ENCODE measurements at places on chromosomes 5 and 9.

DNA sequence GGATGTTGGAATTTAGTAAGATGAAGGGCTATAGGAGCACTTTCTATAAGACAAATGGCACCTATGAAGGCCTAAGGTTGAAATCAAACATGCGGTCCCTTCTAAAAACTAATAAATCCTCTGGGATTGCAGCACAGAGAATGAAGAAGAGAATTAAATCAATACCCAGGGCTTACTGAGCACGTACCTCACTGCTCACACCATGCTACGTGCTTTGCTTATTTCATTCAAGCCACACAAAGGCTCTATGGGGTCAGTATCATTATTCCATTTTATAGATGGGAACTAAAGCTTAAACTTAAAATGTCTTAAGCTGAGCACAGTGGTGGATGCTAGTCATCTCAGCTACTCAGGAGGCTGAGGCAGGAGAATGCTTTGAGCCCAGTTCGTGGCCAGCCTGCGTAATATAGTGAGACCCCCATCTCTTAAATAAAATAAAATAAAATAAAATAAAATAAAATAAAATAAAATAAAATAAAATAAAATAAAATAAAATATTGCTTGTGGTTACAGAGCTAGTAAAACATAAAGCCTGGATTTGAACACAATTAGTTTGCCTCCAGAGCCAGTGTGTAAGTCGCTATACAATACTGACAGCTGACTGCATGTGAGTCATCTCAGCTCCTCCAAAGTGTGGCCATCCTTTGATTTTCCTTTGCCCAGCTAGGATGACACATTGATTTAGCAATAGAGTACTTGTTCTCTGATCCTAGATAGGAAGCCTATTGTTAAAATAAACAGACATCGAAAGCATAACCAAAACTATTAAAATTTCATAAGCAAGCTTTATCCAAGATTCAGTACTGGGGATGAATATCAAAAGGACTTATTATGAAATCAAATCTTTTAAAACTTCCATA is 20.9 kb upstream of the DPYSL3 start:
- DNase-seq: no peak

DNA sequence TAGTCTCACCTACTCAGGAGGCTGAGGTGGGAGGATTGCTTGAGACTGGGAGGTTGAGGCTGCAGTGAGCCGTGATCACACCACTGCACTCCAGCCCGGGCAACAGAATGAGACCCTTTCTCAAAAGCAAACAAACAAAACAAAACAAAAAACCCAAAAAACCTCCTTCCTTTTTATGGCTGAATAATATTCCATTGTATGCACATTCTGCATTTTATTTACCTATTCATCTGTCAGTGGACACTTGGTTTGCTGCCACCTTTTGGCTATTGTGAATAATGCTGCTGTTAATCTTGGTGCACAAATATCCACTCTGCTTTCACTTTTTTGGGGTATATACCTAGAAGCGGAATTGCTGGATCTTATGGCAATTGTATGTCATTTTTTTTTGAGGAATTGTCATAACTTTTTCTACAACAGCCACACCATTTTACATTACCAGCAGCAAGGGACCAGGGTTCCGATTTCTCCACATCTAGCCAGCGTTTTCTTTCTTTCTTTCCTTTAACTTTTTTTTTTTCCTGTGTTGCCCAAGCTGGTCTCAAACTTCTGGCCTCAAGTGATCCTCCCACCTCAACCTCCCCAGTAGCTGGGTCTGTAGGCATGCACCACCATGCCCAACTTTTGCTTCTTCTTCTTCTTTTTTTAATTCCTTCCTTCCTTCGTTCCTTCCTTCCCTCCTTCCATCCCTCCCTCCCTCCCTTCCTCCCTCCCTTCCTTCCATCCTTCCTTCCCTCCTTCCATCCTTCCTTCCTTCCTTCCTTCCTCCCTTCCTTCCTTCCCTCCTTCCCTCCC is 30.6 kb downstream of the NKX2-5 start:
- no peak for DNase-seq

DNA sequence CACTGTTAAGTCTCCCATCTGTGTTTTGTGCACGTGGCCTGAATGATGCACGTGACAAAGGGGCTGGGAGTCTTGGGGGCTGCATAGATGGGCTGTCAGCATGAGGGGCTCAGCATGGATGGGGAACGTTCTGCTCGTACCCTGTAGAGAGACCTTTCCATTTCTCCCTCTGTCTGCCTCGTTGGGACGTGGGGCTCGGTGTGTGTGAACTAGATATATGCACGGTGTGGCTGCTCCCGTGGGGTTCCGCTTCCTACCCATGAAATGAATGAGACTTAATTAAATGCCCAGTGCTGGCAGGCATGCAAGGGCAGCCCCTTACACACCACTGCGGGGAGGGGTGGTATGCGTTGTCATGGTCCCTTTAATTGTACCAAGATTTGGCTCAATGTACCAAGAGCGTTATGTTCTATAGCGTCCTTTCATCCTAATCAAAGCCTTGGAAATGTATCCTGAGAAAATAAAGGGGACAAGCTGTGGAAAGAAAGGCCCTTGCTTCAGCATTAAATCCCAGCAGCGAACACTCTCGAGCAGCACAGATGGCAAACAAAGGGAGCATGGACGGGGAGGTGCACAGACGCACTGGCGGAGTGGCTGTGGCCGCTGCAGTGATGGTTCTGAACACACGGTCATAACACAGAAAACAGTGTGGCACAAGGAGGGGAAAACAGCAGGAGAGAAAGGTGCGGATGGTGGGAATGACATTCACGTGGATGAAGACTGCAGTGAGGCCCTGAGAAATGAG is 66.8 kb downstream of the RASGEF1C start:
- DNase-seq: no peak

DNA sequence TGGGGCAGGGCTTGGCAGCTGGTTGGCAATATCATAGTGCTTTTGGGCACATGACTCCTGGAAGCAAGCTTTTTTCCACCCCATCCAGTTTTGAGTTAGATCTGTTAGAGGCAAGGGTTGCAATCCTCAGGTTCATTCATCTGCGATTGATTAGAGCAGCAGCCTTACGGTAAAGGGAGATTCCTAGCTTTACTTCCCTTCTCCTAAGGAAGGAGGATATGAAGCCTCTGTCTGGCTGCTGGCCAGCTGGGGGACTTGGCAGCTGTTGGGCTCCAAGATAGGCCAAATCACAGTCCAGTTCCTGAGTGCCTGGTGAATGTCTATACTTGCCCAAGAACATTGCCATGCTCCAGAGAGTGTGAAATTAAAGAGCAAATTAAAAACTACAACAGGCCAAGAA is 113.4 kb upstream of the CCNH start:
- no peak for DNase-seq

DNA sequence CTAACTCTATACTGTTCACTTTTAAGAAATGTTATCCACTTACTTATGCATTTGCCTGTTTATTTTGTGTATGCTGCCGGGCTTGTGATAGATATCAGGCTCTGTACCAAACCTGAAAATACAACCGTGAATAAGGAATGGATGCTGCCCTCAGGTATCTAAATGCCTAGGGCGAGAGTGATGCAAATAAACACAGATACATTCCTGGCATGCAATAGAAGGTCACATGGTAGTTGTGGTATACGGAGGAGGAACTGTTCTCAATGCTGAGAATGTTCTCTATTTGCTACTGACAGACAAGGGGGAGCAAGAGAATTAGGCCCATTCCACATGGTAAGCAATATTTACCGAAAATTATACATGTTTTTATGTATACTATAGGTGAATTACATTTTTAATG is 227.8 kb downstream of the ICE1 start:
- DNase-seq: no peak

- DNase-seq: no peak
Measured at GRCh38 chr9:88370346-88370745, 17.9 kb upstream of the SPIN1 start.

- DNase-seq: no peak
Measured at GRCh38 chr5:109452661-109453060, 42.9 kb upstream of the PJA2 start.

DNA sequence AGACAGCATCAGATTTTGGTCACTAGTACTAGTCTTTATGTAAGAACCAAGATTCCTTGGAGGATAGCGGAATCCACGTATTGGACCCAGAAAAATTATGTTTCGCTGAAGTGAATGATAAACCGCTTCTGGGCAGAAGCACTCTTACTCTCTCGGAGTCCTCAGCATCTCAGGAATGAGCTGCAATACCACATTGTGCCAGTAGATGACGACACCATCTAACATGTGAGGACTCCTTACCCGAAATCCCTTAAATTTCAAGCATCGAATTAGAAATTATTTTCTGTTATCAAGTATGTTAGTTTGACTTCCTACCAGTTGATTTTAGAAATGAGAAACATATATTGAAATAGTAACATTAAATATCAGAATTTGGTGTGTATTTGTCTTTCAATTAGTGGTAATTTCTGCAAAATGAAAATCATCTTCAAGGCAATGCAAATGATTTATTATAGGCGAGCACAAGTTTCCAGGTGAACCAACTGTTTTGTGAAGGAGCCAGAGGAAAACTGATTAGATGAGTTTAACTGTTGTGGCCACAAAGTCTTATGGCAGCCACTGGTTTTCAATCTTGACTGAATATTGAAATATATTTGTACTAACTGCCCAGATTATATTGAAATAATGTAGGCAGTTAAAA is 66.0 kb upstream of the CAMK4 start:
- peak; percentile 79 for DNase-seq

DNA sequence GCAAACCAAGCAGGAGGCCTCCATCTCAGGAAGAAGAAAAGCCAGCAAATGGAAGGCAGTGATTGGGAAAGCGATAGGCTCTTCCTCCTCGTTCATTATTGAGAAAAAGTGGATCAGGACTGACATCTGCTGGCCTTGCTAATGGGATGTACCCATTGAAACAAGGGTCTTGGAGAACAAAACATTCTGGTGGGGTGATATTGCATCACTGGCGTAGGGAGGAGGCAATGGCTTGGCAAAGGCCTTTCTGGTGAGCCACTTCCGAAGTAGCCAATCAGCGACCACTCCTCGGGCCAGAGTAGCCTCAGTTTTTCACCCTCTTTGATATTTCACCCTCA is 86.7 kb upstream of the NFIB start:
- peak; percentile 10 for DNase-seq

DNA sequence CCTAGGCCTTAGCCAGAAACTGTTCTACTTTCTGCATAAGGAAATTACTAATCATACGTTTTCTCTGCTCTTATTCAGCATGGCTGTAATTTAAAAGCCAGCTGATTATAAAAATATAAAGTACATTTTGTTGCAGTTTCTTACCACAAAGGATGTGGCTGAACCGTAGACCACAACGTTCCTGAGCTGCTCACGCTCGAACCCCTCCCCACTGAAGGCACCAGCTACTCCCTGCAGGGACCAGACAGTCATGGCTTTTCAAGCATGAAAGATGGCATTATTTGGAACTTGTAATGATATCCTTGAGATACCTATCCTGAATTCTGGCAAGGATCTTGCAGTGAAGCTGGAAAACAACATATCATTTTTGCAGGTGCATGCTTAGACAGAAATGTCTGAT is 91.8 kb upstream of the DMRT1 start:
- DNase-seq: no peak

DNA sequence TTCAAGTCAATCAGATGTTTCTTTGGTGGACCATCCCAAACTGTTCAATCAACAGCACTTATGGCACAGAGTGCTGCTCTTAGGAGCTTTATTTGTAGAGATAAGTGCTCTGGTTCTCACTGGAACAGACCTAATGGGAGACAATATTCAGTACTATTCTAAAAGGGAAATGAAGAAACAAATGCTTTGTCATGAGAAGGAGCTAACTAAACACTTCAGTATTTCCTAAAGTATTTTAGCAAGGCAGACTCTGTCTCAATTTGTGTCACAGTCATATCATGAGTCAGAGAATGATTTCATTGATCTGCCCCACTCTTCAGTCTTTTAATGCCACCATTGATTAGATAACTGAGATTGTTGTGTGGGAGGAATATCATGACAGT is 175.3 kb downstream of the SLF1 start:
- DNase-seq: no peak

GRCh38 chr5:75242067-75242466 is 5.4 kb upstream of the ANKRD31 start:
- no peak for DNase-seq

GRCh38 chr9:114166103-114166470 is 10.8 kb downstream of the COL27A1 start:
- no peak for DNase-seq

- no peak for DNase-seq
Measured at GRCh38 chr9:122807271-122807900, 7.5 kb downstream of the OR1K1 start.

GRCh38 chr5:173243831-173244305 is 8.9 kb upstream of the NKX2-5 start:
- no peak for DNase-seq

DNA sequence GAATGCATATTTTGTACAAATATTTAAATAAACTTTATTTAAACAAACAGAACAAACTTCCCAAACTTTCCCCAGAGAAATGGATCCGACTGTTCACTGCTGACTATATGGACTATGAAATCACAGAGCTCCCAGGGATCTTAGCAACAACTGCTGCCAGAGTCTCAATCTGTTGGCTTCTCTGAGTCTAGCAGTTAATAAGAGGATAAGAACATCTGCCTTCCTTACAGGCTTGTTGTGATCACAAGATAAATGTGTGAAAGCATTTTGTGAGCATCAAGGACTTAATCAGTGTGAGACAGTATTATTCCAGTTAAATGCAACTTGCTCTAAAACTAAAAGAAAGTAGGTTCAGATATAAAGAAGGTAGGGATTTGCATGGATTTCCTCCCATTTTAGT is 31.4 kb upstream of the MYOT start:
- no peak for DNase-seq

GRCh38 chr5:177085985-177086653 is 596 bp upstream of the FGFR4 start:
- DNase-seq: peak; percentile 25

GRCh38 chr9:98765256-98765655 is 31.1 kb downstream of the ANKS6 start:
- DNase-seq: no peak

- no peak for DNase-seq
Measured at GRCh38 chr5:149143470-149143869, 2.2 kb downstream of the ABLIM3 start.

DNA sequence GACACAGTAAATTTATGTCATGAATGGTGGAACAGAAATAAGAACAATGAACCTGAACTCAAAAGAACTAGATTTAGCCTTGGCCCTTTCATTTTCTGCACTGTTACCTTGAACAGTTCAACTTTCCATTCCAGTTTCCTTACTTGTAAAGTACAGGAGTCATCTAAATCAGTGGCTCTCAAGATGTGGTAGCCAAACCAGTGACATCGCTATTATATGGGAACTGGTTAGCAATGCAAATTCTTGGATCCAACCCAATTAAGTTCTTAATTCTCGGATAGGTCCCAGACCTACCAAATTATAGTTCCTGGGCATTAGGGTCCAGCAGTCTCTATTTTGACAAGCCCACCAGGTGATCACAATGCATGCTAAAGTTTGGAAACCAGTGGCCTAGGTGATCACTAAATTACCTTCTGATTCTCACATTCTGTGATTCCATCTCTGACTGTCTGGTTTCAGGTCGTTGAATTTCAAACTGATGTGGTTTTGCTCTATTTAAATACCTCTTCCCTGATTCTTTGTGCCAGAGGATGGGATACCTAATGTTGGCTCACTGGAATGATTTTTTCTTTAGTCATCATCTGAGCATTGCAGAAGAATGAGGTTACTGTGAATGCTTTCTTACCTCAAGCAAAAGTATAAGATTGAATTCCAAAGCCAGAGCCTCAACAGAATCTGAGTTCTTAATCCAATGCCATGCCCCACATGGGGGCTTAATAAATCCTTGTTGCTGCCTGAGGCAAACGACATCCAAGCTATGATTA is 253.8 kb downstream of the ENC1 start:
- DNase-seq: no peak

GRCh38 chr9:137717776-137718327 is 99.0 kb downstream of the EHMT1 start:
- no peak for DNase-seq

All from SK-N-DZ (cell line).